ENCODE measurements at places on chromosomes 5 and 9.

DNA sequence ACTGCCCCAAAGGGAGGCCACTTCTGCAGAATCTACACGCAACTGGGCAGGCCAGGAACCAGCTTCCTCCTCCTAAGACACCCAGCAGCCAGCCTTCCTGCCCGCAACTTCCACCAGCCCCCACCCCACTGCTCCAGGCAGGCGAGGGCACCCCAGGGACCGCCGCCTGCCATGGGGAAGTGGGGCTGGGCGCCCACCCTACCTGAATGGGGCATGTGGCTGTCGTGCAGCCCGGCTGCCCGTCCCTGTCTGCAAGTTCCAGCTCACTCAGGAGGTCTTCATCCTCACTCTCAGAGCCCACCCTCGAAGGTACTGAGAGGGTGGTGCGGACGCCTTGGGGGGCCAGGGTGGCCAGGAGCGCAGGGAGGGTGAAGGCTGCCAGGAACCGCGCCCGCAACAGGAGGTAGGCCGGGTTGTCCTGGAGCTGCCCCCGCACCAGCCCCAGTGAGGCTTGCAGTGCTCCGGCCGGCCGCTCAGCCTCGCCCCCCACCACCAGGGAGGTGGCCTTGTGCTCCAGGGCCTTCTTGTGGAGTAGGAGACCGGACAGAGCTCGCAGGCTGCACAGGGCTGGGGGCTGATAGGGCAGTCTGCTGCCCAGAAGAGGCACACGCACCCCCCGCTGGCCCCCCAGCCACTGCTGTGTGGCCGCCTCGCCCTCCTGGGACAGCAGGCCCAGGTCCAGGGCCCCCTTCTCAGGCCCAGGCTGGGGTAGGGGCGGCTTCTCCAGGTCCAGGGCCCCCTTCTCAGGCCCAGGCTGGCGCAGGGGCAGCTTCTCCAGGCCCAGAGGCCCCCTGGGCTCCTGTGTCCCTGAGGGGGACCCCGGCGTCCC, 4.1 kb upstream of the CARD9 start:
- DNase-seq, result no peak

GRCh38 chr9:83629433-83630104, 6.6 kb downstream of the IDNK start:
- DNase-seq, result no peak

- DNase-seq, result no peak
These were observed 10.5 kb upstream of the TAL2 start for GRCh38 chr9:105651806-105652205.

- DNase-seq, result no peak
These were observed 45.3 kb downstream of the SLC36A1 start for GRCh38 chr5:151492729-151493128.

DNA sequence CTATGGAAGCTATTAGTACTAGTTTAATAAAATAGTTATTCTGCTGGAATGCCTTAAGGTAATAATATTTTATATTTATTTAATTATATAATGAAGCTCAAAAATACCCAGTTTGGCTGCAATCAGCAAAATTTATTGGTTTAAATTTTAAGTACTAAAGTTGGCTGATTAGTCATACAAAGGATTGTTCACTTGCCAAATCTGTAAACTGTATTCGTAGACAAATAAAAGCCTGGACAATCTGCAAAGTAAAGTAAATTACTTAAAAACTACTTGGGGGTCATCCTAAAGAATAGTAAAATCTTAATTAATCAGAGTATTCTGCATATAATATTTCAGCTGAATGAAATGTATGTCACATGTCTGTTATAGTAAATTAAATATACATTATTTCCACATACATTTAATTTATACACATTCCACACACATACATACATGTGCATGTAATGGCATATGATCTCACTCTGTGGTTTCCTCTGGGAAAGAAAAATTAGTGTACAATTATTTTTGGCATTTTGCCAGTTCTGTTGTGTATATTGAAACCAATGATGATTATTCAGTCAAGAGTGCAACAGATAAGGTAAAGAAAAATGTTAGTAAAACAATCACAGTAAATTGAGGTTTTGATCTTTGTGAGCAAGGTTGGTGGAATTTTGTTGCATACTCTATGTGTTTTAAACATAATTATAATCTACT, 455.9 kb downstream of the CDH9 start:
- DNase-seq, result no peak

DNA sequence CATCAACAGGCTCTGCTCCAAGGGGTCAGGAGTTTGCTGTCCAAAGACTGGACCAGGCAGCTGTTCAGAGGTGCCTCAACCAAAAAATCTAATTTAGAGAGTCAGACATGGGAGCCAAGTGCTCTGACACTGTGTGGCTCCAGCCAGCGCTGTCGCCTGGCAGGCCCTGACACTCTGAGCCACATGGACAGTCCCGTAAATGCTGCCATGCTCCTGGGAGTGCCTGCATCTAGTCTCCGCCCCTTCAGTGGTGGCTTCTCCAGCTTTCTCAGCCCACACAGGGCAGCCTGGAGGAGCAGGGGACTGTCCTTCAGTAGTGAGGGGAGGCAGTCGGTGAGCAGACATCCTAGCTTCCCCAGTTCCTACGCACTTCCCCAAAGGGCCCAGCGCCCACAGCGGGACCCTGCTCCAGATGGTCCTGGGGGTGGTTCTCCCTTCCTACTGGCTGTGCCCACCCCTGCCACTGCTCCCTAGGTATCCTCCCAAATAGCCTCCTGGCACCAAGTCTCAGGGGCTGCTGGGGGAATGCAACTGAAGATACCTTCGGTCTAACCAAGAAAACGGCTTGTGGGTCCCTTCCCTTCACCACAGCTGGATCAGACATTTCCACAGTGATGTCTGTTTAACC, 72.3 kb downstream of the SHC3 start:
- DNase-seq, result no peak

DNA sequence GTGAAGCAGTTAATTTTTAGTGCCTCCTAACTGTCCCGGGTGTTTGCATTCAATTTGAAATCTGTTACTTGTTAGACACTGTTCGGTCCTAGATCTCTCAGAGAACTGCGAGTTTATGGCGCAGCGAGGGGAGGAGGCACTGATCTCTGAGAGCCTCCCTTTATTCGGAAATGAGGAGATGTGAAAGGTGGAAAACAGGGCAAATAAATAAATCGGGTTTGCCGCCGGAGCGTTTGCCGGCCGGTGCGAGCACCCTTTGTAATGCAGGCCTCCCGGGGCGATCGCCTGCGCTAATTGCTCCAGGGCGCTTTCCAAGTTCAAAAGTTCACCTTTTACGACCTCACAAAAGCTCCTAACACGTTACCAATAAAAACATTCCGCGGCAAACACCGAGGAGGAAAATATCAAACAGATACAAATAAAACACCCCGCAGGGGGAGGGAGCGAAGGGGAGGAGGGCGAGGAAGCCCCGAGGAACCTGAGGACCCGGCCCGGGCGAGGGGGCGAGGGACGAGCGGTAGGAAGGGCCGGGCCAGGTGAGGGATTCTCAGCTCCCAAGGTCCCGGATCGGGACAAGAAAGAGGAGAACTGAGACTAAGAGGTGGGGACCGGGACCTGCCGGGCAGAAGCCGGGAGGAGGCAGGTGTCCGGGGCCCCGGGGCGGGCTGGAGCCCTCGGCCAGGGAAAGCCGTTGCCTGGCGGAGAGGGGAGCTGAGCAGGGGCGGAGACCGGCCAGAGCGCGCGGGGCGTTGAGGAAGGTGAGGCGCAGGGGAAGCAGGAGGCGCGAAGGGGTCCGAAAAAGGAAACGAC, 1.4 kb downstream of the NR6A1 start:
- peak; percentile 57 for DNase-seq

All from GM13976 (cell line).